ENCODE measurements at places on chromosomes 16 and 17.

- no peak for DNase-seq
Observed at GRCh38 chr17:56897646-56898424, 16.0 kb downstream of the TRIM25 start.

GRCh38 chr17:73155410-73156165 is 9.2 kb upstream of the SSTR2 start:
- DNase-seq, result no peak

DNA sequence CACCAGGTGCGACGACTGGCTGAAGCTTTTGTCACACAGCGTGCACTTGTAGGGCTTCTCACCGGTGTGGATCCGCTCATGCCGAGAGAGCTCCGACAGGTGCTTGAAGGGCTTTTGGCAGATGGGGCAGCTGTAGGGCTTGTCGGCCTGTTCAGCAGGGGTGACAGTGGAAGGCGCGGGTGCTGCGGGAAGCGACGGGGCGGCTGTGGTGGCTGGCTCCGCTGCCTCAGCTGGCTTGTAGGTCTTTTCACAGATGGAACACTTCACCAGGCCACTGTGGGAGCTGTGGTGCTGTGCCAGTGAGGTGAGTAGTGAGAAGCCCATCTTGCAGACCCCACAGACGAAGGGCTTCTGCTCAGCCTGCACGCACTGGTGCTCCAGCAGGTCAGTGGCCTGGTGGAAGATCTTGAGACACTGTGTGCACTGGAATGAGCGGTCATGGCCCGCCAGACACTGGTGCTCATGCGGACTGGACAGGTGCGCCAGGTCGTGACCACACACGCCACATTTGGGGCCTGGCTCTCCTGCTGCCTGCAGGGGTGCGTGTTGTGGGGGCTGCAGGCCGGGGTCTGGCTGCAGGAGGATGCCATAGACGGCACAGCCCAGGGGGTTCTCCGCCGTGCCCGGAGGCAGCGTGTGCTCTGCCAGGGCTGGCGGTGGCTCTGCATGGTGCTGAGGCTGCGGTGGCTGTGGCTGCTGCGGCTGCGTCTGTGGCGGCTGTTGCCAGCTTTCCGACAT is 2.8 kb downstream of the ZNF319 start:
- DNase-seq, result no peak

GRCh38 chr16:10205688-10206087 is 23.5 kb upstream of the GRIN2A start:
- DNase-seq, result no peak

GRCh38 chr17:10349403-10349802 is 23.4 kb downstream of the MYH13 start:
- no peak for DNase-seq

- DNase-seq, result no peak
Observed at GRCh38 chr17:16007439-16007838, 7.8 kb downstream of the TTC19 start.

GRCh38 chr16:56960681-56961281 is 969 bp upstream of the CETP start:
- DNase-seq, result no peak

- DNase-seq, result no peak
Observed at GRCh38 chr16:21194771-21195301, 16.5 kb downstream of the ZP2 start.

DNA sequence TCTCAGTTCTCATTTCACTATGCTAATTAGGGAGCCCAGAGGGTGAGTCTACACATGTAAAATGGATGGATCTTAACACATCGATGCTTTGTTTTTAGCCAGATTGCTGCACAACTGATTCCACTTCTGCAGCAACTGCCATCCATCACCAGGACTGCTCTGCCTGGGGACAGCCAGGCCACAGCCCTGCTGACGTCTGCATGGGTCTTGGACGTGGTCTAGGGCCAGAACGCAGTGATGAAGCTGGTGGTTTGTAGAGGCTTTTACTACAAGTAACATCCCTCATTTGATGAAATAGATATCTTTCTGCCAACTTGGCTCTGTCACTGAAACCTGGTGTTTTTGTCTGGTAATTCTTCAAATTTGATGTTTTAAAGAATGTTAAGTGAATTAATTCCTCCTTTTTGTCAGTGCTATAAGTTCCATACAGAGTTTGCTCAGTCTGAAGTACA is 50.6 kb downstream of the MARCHF10 start:
- no peak for DNase-seq

DNA sequence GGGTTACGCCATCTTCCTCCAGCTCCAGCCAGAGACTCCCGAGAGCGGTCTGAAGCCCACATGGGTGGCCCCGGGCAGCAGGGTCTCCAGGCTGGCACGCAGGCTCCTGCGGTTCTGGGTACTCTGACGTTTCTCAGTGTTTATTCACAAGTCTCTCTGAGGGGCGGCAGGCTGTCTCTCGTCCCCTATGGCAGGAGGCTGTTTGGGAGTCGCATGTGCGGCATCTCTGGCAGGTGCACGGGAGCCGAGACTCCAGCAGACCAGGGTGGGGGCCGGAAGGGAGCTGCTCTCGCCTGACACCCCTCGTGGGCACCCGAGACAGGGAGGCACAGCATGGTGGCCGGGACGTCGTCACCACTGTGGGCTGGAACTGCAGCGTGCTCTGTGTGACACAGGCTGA is 48.1 kb downstream of the ZNF778 start:
- DNase-seq, result no peak

GRCh38 chr17:743139-743538 is 8.9 kb downstream of the GEMIN4 start:
- no peak for DNase-seq

GRCh38 chr16:76294396-76295214 is 17.4 kb downstream of the CNTNAP4 start:
- no peak for DNase-seq

GRCh38 chr17:77373299-77374169 is 232.8 kb downstream of the SEC14L1 start:
- no peak for DNase-seq

GRCh38 chr16:89115216-89115861 is 21.7 kb downstream of the ACSF3 start:
- no peak for DNase-seq

- DNase-seq, result no peak
Observed at GRCh38 chr17:31357839-31358394, 33.6 kb upstream of the RAB11FIP4 start.

DNA sequence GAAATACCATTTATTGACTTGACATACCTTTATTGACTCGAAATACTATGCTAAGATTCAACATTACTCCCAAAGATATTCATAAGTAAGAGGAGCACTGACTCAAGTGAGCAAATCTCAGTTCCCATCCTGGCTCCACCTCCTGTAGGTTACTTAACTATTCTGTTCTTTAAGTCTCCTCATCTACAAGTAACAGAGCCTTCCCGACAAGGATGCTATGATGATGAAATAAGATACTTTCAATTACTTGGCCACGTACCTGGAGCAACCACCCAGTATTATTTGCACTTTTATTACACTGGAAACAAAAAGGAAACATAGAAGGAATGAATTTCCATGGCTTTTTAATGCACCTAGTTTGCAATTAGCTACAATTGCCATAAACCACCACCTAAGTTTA is 16.3 kb downstream of the KANSL1 start:
- no peak for DNase-seq

- no peak for DNase-seq
Observed at GRCh38 chr17:80873307-80873951, 118.2 kb upstream of the CHMP6 start.

DNA sequence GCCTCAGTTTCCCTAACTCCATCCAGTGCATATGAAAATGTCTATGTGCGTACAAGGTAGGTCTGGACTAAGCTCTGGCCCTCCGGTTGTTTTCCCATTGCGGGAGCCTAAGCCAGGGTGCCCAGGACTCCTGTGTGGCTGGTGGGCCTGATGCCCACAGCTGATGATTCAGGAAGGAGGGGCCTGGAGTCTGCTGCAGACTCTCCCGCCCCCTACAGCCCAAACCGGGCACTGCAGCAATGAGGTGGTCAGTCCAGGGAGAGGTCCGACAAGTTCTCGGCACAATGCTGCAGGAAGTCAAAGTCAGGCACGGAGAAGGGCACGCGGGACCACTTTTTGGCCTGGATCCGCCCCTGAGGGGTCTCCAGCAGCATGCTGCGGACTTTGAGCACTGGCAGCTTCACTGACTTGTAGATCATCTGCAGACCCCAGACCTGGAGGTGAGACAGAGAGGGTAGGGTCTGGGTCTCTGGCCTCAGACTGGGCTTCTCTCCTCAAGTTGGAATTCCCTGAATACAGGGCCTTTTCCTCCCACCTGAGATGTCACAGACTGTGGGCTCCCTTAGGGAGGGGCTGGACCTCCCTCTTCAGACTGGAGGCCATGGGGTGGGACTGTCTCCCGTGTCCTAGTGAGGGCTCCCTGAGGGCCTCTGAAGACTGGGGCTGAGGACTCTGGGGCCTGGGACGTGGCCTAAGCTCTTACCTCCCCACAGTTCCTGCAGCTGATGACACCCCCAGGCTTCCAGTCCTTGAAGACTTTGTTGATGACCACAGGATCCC is 3.4 kb upstream of the ZNF385C start:
- DNase-seq, result no peak

- peak; percentile 21 for DNase-seq
Observed at GRCh38 chr17:81991684-81992305, 14.4 kb downstream of the ASPSCR1 start.

DNA sequence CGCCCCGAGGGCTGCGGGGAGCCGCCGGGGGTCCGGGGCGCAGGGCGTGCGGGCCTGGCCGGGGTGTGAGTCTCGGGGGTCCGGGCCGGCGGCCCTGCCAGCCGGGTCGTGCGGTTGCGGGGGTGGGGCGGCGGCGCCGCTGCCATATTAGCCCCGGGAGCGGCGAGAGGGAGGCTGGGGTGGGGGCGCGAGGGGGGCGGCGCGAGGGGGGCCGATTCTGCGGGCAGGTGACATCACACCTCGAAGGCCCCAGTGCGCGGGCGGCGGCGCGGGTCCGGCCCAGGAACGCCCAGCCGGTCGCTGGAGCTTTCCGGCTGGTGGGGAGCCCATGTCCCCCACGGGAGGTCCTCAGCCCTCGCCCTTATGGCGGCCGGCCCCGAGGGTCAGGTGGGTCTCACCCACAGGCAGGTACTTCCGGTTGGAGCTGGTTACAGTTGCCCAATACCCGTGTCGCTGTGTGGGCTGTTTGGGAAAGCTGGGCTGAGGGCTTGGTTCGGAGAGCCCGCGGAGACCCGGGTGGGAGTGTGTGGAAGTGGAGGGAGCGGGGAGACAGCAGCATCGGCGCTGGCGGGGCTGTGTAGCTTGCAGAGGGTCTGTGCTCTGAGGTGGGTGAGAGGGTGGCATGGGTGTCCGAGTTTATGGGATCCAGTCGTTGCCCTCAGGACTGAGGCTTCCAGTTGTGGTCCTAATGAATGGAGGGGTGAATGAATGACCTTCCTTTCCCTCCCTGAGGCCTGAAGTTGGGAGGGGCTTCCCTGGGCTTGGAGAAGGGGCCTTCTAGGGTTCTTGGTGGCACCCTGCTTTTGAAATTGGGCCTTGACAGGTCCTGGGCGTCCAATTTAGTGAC is 804 bp downstream of the ATP6V0C start:
- DNase-seq, result no peak

- no peak for DNase-seq
Observed at GRCh38 chr16:46862555-46863447, 21.4 kb upstream of the GPT2 start.

GRCh38 chr16:89552913-89553312 is 7.6 kb upstream of the RPL13 start:
- DNase-seq, result no peak

- no peak for DNase-seq
Observed at GRCh38 chr16:11138022-11138768, 117.8 kb downstream of the SOCS1 start.

GRCh38 chr17:1714980-1715802 is 5.0 kb upstream of the TLCD2 start:
- no peak for DNase-seq

- DNase-seq, result no peak
Observed at GRCh38 chr16:20899071-20899470, 1.1 kb downstream of the DCUN1D3 start.

- DNase-seq, result no peak
Observed at GRCh38 chr17:45127548-45128300, 4.6 kb downstream of the PLCD3 start.

- DNase-seq, result no peak
Observed at GRCh38 chr17:42414704-42415409, 8.2 kb downstream of the CAVIN1 start.

DNA sequence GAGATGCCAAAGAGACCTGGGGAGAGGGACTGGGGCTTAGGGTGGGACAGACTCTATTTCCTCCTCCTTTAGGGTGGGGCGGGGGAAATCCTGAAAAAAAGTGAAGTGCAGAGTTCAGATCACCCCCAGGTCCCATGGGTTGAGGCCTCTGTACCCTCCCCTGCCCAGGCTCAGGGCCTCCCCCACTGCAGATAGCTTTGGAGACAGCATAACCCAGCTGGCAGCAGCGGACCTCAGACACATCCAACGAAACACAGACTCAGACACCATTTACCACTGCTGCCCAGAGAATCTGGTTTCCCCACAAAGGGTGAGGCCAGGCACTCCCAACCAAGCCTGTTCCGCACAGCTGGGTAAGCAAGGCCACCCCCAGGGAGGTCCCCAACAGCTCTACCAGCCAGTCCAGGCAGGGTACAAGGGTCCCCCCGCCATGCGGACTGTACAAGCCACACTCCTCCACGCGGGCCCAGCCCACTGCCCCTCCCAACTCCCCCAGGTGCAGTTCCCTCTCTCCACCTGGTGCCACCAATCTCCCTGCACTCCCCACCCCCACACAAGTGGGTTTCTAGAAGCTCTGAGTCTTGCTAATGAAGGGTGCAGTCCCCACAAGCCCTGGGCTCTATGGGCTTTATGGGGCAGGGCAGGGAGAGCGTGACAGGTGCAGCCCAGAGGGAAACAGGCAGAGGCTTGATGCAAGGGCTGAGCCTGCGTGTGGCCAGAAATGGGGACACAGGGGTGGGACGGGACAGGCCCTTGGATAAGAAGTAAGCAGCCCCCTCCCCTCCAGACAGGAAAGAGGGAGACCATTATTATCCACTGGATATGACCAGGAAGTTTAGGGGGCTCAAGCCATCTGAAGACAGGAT is 8.9 kb downstream of the RHBDF2 start:
- DNase-seq, result no peak

DNA sequence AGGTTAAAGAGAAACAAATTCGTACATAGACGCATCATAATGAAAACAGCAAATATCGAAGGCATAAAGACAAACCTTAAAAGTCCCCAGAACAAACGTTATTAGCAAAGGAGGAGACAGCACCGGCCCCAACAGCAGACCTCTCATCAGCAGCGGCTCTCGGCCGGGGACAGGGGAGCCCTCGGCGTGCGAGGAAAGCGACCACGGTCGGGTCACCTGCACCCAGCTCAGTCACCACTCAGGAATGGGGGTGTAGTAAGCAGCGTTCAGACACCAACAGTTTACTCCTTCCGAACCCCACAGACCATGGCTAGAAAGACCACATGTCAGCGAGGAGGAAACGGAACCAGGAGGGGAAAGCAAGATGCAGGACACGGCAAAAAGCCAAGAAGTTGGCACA is 109.3 kb upstream of the CHMP6 start:
- no peak for DNase-seq

GRCh38 chr17:64085650-64086005 is 44.3 kb downstream of the ERN1 start:
- no peak for DNase-seq

All from NCI-H187 treated with DMSO at 0.1 percent for 48 hours (cell line).